ENCODE measurements at places on chromosomes 6 and 20.

GRCh38 chr6:112017169-112017568 is 36.7 kb upstream of the CCN6 start:
- no peak for DNase-seq

- no peak for DNase-seq
Measured at GRCh38 chr6:150152891-150153876, 10.3 kb downstream of the PPP1R14C start.

DNA sequence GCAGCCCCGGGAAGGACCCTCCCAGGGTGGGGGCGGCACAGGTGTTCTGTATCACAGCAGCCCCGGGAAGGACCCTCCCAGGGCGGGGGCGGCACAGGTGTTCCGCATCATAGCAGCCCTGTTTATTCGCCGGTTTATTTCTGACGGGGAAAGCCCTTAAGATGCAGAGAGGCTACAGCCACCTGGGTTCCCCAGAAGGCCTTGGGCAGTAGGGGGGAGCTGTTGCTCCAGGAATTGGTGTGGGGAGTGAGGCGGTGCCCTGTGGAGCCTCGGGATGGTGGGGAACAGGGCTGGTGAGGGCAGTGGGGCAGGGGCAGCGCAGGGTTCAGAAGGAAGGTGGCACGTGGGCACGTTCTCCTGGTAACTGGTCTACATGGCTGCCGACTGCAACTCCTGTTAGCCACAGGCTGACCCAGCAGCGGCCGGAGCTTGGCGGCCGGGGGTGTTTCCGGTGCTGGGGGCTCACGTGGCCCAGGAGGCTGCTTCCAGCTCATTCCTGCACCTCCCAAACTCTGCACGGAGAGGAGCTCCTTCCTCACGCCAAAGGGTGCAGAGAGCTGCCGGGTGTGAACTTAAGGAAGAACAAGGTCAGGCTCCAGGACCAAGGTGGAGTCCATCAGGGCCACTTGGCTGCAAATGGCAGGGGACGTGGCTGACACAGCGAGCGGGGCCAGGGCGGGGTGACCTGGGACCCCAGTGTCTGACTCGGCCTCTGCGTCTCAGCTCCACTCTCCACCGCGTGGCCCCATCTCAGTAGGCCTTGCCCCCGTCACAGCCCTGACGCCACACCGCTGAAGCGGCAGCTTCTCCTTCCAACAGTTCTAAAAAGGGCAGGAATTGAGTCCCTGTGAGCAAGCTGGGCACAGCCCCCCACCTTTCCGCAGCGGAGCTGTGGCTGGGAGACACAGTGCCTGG is 13.2 kb downstream of the SLCO4A1 start:
- no peak for DNase-seq

DNA sequence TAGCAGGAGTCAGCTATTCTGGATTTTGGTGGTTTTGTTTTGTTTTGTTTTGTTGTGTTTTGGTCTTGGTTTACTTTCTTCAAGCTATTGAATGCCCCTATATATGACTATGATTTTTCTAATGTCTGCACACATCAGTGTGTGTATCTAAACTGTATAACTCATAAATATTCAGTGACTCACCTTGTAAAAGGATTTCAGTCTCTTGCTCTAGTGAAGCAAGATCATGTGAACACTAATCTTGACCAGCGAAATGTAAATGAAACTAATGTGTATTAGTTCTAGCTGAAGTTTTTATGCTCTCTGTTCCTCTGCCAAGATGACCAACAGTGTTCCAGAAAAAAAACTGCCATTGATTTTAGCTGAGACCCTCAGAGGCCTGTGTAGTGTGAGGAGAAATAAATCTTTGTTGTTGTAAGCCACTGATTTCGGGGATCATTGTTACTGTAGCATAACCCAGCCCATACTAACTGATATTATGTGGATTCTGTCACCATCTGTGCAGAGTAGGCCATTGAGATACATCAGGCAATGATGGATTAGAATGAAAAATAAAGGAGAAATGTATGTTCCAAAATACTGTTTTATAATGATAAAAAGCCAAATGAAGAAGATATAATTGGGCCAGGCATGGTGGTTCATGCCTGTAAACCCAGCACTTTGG is 11.5 kb upstream of the BTBD9 start:
- no peak for DNase-seq

DNA sequence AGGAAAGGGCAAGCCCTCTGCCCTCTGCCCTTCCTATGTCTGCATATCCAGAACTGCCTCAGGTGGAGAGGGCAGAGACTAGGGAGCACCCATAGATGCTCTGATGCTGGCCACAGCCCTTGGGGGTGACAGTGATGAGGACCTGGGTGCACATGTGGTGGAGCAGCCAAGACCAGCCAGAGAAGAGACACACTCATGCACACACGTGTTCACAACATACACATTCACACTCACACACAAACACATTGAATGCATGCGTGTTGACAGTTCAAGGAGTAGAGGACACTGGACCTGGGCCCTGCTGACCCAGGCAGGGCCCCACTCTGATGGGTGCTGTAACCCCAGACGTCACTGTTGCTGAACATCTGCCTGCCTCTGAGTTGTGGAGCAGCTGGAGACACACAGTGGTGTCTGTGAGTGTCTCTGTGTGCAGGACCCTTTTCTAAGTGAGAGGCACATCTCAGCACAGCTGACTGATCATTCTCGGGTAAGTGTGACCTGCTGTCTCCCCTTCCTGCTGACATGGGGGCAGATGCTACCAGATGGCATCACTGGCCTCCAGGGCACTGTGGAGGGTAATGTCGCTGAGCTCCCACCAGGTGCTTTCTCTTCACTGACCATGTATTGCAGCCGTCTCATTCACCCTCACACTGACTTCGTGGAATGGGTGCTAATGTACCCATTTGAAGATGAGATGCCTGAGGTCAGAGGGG is 30.1 kb upstream of the MAS1L start:
- DNase-seq, result no peak

DNA sequence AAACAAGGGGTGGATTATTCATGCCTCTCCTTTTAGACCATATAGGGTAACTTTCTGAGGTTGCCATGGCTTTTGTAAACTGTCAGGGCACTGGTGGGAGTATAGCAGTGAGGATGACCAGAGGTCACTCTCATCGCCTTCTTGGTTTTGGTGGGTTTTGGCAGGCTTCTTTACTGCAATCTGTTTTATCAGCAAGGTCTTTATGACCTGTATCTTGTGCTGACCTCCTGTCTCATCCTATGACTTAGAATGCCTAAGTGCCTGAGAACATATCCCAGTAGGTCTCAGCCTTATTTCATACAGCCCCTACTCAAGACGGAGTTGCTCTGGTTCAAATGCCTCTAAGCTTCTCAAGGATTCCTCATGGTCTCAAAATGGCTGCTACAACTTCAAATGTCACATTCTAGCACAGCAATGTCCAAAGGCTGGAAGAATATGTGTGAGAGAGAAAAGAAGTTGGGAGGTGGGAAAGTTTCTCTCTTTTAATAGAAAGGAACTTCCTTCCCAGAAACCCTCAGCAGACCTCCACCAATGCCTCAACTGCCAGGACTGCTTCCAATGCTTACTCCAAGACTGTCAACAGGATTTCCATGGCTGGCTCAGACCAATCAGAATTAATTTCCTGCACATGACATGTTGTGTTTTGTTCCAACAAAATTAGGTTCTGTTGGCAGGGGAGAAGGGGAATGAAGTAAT is 46.6 kb upstream of the SLC9A8 start:
- DNase-seq, result no peak

GRCh38 chr6:41509580-41509979 is 36.6 kb upstream of the FOXP4 start:
- peak; percentile 8 for DNase-seq

GRCh38 chr20:17473659-17474058 is 57.5 kb downstream of the BFSP1 start:
- no peak for DNase-seq

GRCh38 chr6:42345696-42346416 is 105.9 kb downstream of the TRERF1 start:
- no peak for DNase-seq

DNA sequence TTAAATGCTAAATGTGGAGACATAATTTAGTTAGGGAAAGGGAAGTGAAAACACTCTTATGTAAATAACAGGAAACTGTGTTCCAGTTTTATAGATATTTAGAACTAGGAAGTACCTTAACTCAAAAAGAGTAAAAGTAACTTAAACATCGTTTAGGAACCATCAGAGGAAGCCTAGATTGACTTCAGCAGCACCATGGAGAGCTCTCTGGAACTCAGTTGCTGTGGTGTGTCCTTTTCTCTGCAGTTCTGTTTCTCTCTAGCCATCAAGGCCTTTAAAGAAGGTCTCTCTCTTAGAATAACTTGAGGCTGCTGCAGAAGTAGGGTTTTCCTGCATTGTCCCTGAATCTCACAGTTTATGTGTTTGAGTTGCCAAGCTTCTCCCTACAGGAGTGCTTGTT is 26.9 kb downstream of the CLVS2 start:
- no peak for DNase-seq

DNA sequence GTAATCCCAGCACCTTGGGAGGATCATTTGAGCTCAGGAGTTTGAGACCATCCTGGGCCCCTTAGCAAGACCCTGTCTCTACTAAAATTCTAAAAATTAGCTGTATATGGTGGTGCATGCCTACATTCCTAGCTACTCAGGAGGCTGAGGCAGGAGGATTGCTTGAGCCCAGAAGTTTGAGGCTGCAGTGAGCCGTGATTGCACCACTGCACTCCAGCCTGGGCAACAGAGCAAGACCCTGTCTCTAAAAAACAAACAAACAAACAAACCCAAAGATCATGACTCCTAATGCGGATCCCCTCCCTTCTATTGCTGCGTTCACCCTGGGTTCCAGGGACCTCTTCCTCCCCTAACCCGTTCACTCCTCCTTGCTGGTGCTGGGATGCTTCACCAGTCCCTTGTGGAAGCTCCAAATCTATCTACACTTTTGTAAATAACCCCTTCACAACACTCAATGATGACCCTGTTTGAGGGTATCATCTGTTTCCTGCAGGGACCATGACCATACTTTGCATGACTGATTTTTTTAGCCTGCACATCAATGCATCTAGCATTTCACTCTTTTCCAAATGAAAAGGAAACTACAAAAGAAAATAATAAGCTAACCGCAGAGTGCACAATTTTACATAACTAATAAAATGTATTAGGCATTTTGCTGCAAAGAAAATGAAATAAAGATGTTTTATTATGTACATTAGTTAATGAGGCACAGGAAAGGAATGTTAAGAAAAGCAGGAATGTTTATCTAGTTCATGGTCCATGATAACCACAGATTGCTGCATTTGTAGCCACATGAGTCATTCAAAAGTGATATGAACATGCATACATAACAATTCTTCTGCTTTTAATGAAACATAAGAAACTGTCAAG is 30.5 kb upstream of the IPCEF1 start:
- no peak for DNase-seq

DNA sequence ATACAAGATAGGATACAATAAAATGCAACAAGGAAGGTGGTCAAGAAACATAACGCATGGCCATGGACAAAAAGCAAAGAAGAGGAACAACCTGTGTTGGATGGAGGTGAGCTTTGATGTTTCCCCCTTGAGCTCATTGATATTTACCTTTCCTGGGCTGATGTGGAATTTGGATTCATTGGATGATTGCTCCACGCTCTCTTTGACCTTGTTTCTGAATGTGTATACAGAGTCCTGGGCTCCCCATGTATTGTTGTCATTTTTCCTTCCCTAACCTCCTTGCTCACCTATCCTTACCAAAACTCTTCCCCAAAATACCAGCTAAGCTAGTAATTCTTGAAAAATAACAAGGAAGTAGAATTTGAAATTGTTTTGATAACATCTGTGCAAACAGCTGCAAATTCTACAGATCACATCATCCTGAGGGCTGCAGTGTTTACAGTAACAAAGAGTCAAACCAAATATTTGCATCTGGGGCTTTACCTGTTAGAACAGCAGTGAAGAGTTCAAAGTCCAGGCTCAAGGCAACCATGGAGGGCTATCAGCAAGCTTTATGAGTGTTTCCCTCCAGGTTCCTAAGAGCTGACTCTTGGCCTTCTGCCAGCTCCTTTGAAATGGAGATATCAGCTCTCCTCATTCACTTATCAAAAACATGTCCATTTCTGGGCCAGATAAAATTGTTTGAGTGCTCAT is 214.3 kb upstream of the MARCKS start:
- DNase-seq, result no peak

- no peak for DNase-seq
Measured at GRCh38 chr20:43662943-43663655, 3.8 kb upstream of the MYBL2 start.

GRCh38 chr6:144343701-144344428 is 58.7 kb downstream of the UTRN start:
- DNase-seq, result no peak

DNA sequence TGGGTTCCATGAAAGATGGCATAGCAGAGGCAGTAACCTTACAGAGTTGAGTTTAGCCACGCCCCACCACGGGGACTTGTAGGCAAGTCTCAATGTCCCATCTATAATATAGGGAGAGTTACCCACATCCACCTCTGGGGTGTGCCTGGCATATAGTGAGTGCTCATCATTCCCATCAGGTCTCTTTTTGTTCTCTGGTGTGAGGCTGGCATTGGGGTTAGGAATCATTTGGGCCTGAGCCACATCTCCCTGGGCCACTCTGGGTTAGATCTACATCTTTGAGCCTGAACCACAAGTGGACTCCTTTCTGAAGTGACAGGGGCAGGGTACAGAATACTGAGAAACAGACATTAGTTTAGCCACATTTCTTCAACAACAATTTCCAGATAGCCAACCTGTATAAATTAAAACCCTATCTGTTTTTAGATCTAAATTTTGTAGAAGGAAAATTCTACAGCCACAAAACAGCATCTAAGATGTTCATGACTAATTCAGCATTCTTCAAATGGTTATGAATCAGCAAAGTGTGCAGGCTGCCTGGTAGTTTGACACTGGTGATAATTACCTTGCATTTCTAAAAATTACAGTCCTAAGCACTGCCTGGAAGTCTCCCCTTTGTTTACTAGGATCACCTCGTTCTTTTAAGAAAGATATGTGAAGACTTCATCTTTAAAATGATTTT is 20.1 kb downstream of the RNF24 start:
- DNase-seq, result no peak

GRCh38 chr20:1286267-1287024 is 20.4 kb downstream of the SNPH start:
- DNase-seq, result no peak
